Activated CD4-positive, alpha-beta T cell treated with anti-CD3 and anti-CD28 coated beads for 1 hour (primary cell): ENCODE measurements at places on chromosomes 1 and 21.
A peak's percentile ranks its signal among the peaks of the same experiment; 100 is the strongest.

DNA sequence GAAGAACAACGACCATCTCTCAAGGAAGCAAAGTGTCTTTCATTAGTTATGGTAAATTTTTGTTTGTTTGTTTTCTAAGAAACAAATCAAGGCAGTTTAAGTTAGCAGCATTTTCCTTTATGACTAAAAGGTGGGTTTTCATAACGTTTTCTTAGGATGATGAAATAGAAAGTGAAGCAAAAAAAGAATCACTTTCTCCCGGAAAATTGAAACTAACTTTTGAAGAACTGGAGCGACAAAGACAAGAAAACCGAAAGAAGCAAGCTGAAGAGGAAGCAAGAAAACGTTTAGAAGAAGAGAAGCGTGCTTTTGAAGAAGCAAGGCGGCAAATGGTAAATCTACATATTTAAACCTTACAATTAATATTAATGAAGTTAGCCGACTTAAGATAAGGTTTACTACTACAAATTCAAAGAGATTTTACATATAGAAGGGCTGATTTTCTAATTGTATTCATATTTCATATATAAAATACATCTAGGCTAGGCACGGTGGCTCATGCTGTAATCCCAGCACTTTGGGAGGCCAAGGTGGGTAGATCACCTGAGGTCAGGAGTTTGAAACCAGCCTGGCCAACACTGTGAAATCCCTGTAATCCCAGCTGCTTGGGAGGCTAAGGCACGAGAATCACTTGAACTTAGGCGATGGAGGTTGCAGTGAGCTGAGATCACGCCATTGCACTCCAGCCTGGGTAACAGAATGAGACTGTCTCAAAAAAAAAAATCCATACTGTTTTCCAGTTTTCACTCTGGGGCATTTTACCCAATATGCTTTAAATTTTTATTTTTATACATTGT, 38.3 kb downstream of the NEXN start:
- no peak for DNase-seq

- DNase-seq, result peak; percentile 31
Observed at GRCh38 chr1:181038399-181038873, 4.7 kb downstream of the MR1 start.

DNA sequence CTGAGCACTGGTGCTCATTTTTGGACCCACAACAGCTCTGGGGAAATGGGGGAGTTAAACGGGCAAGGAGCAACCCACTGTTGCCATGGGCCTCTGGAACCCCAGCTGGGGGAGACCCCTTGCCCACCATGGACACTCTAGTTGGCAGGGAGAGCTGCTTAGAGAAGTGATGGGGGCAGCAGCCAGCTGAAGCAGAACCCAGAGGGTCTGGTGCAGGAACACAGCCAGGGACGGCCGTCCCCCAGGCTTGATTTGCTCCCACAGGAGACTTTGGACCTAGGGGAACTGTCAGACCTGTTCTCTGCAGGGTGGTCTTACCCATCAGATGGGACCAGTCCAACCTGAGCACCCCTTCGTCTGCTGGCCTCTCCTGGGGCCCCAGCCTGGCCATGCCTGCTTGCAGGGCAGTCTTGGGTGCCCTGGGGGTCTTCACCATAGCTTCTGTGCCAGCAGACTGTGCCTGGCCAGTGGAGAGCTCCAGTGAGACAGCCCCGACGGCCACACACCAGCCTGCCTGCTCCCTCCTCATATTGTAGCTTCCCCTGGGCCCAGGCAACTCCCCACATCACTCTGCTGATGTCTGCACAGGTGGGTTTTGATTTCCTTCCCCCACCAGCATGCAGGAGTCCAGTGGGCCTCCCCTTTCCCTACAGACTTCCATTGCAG, 11.3 kb downstream of the SPATC1L start:
- DNase-seq, result peak; percentile 2

- DNase-seq, result no peak
Observed at GRCh38 chr1:5430136-5430535, 562.1 kb downstream of the NPHP4 start.

- DNase-seq, result no peak
Observed at GRCh38 chr1:248825136-248825535, 579 bp downstream of the SH3BP5L start.

GRCh38 chr1:231940116-231940515, 313.5 kb downstream of the DISC1 start:
- DNase-seq, result no peak

GRCh38 chr1:47926461-47926999, 70.7 kb downstream of the TRABD2B start:
- no peak for DNase-seq

GRCh38 chr1:179984942-179985341, 30.3 kb downstream of the CEP350 start:
- DNase-seq, result no peak

DNA sequence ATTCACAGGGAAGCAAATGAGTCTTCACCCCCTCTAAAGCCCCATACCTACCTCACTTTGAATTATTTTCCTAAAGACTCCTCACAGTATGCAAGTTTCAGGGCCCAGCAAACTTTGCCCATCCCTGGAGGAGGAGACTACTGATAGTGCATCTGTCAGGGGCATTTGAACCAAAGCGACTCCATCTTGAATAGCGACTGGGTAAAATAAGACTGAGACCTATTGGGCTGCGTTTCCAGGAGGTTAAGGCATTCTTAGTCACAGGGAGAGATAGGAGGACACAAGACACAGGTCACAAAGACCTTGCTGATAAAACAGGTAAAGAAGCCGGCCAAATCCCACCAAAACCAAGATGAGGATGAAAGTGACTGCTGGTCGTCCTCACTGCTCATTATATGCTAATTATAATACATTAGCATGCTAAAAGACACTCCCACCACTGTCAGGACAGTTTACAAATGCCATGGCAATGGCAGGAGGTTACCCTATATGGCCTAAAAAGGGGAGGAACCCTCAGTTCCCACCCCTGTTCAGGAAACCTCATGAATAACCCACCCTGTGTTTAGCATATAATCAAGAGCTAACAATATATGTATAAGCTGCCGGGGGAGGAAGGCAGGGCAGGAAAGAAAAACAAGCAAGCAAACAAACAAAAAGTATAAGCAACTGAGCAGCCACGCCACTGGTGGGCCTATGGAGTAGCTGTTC, 3.3 kb upstream of the PKNOX1 start:
- DNase-seq, result no peak

DNA sequence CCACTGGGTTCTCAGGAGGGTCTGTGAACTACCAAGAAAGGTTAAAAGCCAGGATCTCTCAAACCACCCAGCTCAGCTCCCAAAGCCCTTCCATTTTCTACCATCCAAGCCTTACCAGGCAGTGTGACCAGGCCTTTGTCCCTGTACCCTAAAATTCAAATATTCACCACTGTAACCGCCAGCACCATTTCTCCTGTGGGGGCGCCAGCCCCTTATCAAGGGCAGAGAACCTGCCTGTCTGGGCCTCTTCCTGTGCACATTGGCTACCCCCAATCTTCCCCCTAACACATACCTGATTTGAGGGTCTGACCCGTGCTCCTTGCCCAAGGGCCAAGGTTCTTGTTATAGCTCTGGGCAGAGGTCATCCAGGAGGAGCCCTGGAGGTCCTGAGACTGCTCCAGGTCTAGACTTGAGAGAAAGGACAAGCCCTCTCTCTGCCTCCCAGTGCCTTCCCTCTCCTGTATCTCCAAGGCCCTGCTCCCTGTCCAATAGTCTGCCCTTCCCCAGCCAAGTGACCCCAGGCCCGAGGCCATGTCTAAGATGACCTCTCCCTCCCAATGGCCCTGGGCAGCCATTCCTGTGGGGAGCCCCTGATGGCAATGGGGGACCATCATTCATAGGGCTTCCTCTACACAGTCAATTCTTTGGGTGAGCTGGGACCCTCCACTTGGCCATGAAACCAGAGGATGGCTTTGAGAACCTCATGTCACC, 78.5 kb downstream of the FHAD1 start:
- DNase-seq, result no peak

GRCh38 chr1:154967331-154967950, 3.1 kb downstream of the SHC1 start:
- DNase-seq, result no peak

DNA sequence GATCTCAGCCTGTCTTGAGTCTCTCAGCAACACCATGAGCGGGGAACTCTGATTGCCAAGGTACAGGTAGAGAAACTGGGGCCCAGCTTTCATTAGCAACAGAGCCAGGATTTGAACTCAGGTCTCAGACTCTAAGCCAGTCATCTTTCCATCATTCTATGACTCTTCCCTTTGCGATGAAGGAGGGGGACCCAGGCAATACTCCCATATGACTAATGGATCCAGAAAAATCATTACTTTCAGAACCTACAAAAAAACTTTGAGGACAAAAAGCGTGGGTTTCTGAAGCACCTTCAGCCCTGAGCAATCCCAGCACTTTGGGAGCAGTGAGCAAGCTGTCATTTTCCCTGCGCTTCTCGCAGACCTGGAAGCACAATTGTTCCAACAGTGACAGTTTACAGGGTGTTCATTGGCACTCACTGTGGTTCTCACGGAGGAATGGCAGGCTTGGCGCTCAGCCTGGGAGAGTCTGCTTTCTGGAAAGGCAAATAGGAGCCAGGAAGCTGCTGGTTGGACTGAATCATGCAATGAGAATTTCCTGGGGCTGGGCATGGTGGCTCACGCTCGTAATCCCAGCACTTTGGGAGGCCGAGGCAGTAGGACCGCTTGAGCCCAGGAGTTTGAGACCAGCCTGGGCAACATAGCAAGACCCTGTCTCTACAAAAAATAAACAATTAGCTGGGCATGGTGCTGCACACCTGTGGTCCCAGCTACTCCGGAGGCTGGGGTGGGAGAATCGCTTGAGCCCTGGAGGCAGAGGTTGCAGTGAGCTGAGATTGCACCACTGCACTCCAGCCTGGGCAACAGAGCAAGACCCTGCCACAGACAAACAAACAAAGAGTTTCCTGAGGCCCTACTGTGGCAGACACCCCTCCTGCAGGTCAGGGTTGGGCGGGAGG, 40.1 kb downstream of the SLC2A7 start:
- no peak for DNase-seq

DNA sequence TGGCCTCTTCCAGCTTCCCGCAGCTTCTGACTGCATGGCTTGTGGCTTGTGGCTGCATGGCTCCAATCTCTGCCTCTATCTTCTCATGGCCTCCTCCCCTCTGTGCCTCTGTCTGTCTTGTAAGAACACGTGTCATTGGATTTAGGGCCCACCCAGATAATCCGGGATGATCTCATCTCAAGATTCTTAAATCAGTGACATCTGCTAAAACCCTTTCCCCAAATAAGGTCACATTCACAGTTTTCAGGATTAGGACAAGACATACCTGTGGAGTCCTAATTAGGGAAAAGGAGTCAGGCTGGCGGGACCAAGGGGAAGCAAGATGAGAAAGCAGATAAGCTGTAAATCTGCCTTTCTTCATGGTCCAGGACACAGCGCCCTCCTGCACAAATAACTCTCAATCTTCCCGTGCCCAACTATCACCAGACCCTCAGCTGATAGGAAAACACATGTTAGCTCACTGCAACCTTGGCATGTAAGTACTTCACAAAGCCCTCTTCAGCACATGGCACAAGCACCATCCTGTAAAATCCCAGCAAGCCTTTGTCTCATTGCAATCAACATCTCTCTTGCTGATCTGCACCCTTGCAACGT, 82.2 kb downstream of the SPSB1 start:
- no peak for DNase-seq

GRCh38 chr21:45963232-45963570, 18.4 kb upstream of the COL6A1 start:
- DNase-seq, result no peak

- no peak for DNase-seq
Observed at GRCh38 chr1:102941366-102941947, 166.9 kb downstream of the COL11A1 start.

- DNase-seq, result no peak
Observed at GRCh38 chr1:6783936-6784559, 1.2 kb upstream of the CAMTA1 start.

GRCh38 chr1:243514927-243515326, 259.1 kb downstream of the SDCCAG8 start:
- no peak for DNase-seq

DNA sequence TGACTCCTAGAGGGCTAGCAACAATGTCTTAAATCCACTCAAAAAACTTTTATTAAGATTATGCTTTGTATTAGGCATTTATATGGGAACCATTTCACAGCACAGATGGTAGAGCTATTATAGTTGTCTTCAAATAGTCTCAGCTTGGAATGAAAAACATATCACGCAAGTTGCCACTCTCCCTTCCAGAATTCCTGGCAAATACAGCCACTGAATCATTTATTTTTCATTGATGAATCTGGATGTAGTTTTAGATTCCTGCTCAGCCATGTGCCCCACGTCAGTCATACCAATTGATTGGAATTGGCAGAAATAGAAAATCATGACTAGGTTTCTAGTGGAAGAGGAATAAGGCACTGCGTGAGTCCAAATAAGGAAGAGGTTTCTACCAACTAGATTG, 165.2 kb downstream of the PLA2G4A start:
- DNase-seq, result no peak

GRCh38 chr21:35424122-35424521, 375.0 kb upstream of the RUNX1 start:
- no peak for DNase-seq

DNA sequence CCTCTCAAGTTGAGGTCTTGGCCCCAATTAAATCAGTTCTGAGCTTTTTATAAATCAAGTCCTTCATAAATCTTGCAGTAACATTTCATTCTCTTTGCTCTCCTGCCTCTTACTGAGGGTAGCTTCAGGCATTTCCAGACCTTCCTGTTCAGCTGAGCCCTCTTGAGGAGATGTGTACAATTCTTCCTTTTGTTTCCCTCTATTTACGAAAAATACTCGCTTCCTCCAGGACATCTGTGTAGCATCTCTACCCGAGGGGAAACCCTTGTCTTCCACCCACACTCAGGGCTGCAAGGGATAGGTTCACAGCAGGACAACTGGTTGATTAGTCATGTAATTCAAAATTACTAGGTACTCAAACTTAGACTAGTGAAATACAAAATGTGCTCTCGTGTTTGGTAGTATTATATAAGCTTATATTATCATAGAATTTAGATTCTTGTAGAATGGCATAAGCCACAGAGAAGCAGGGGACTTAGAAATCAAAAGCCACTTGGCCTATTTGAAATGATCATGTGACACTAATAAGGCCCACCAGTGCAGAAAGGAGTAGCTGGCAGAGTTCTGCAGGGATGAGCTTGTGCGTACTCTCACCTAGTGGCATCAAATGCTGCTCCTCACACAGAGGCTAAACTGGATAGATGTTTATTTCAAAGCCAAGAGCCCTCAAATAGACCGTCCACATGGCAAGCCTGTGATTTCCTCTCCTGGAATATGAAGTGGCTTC, 126.7 kb downstream of the GDAP2 start:
- no peak for DNase-seq

GRCh38 chr1:26337206-26337535, 16.8 kb downstream of the CRYBG2 start:
- DNase-seq, result no peak

- DNase-seq, result no peak
Observed at GRCh38 chr1:44688760-44689446, 14.4 kb downstream of the ARMH1 start.

- no peak for DNase-seq
Observed at GRCh38 chr1:244445320-244446181, 6.2 kb downstream of the ADSS2 start.

GRCh38 chr1:31396633-31397351, 16.2 kb upstream of the SERINC2 start:
- DNase-seq, result no peak
